ENCODE measurements at places on chromosomes 3 and 15.
A peak's percentile ranks its signal among the peaks of the same experiment; 100 is the strongest.

GRCh38 chr15:37056177-37057121 lies 43.9 kb downstream of the MEIS2 start:
- no peak for DNase-seq

- DNase-seq = no peak
Measured at GRCh38 chr15:85097725-85098124, 116.1 kb downstream of the PDE8A start.

GRCh38 chr15:76336254-76337058 lies at the start of gene ISL2:
ISL2 (plus strand) TSS chr15:76336773; CDS start chr15:76336884, 111 bp downstream.
- DNase-seq = peak; percentile 83

DNA sequence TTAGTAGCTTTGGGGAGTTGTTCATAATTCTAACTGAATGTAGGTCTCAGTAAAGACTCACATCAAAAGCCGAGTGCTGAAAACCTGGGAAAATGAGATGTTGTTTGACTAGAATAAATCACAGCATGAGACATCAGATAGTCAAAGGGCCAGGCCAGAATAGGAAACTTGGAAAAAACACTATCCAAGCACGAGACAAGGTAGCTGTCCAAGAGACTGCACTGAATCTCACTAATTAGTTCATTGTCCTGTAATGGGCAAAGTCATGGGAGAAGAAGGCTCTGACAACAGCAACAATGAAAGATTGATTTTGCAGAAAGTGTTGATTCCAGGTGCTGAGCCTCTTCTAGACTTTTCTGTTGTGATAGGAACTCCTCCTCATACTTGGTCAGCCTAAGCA lies 314.2 kb downstream of the ROBO1 start:
- DNase-seq = no peak

GRCh38 chr15:96360581-96361308 lies 30.2 kb downstream of the NR2F2 start:
- DNase-seq = no peak

- DNase-seq = no peak
Measured at GRCh38 chr15:28085489-28086174, 13.5 kb downstream of the OCA2 start.

GRCh38 chr15:101469520-101470288 lies 19.8 kb downstream of the PCSK6 start:
- DNase-seq = no peak

GRCh38 chr15:37088436-37088835 lies 11.9 kb downstream of the MEIS2 start:
- DNase-seq = no peak

DNA sequence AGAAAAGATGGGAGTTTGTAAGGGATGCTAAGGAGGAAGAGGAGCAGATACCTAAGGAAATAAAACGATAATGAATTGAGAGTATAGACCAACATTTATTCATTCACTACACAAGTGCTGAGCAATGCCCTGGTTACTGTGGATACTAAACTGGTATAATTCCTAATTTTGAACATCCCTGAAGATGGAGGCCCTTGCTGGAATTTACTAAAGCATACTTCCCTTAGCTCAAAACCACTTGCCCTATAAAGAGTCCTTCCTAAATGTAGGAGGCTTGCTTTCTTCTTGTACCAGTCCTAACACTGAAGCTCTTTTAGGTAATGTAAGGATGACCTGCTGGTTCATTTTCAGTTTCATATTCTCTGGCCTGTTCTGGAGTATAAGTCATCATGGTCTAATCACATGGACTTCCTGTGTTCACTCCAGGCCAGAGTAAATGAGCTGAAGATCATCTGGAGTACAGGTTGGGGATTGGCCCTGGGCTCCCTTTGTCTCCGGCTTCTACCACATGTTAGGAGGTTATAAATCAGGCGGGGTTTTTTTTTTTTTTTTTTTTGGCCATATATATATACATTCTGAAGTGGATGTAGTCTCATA lies 40.1 kb upstream of the MTMR10 start:
- no peak for DNase-seq
